Effector CD4-positive, alpha-beta T cell (primary cell): ENCODE measurements at places on chromosomes 1 and 21.

DNA sequence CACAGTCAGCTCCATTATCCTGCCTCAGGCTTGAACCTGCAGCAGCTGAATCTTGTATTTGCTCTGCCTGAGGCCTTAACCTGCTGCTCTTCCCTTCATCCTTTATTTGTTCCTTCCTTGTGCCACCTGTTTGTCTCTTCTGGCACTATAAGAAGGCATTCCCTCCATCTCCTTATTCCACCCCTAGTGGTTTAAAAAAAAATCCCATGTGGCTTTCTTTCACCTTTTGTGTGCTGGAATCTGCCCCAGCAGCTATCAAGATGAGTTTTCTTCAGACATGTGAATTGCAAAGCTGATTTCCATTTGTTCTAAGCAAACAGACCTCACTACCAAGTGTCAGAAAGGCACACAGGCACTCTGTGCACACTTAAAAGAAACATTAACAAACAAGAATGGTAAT lies 294.6 kb downstream of the TTLL7 start:
- DNase-seq: no peak

DNA sequence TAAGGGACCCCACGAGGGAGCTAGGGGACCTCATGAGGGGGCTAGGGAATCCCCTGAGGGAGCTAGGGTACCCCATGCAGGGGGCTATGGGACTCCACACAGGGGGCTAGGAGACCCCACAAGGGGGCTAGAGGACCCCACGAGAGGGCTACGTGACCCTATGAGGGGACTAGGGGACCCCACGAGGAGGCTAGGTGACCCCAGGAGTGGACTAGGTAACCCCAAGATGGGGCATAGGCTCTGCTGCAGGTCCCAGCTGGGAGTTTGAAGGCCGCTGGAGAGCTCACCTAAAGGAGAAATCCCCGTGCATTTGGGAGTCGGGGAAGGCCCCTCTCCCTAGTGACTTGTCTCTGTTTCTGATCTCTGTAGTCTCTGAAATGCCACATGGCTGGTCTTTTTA lies 50.0 kb upstream of the DMRTB1 start:
- no peak for DNase-seq

GRCh38 chr1:42999308-42999707 lies 40.6 kb upstream of the SLC2A1 start:
- no peak for DNase-seq

GRCh38 chr1:156524481-156524869 lies 23.9 kb upstream of the MEF2D start:
- no peak for DNase-seq

GRCh38 chr1:9399510-9400424 lies 107.1 kb downstream of the SPSB1 start:
- DNase-seq: no peak

- DNase-seq: no peak
Observed at GRCh38 chr1:71203241-71203640, 122.4 kb upstream of the ZRANB2 start.

- no peak for DNase-seq
Observed at GRCh38 chr1:5297886-5298239, 643.5 kb downstream of the AJAP1 start.

DNA sequence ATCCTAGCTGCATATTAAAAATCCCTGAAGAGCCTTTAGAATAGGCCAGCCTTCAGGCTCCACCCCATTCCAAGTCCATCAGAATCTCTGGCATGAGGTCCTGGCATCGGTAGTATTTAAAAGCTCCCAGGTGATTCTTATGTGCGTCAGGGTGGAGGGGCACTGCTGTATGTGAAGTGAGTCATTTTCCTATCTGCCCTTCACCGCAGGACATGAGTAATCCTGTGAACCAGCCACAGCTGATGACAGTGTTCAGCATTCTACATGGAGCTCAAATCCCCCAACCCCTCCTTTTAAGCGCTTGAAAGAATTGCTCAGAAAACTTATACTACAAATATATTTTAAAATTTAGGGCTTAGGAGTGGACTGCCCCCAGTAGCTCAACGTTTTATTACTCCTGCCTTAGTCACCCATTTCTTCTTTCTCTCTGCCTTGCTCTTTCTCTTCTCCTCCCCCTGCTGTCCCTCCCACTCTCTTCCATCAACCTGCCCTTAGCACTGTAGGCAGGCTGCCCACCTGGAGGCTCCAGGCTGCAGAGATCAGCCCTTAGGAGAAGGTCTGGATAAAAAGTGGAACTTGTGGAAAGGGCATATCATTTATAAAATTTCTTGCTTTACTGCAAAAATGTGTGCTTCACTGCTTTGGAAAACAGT lies 73.8 kb upstream of the ZNF281 start:
- DNase-seq: no peak

DNA sequence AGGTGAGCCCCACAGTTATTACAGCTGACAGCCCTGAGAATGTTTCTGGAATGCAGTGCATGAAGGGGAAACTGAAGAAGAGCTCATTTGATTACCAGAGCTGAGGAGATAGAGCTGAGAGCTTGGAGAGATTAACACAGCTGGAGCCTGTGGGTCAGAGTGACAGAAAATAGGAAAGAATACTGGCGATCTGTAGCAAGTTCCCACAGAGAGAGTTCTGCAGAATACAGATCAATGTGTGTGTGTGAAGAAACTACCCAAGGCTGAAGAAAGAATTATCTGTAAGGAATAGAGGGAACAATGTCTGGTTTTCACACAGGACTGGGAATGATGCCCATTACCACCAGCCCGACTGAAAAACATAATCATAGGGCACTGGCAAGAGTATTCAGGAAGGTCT lies 103.6 kb upstream of the SNX7 start:
- DNase-seq: no peak

GRCh38 chr21:35366394-35367080 lies 317.4 kb upstream of the RUNX1 start:
- no peak for DNase-seq
